WTC11 (cell line): ENCODE measurements at places on chromosomes 4 and X. TPM values are rescaled to one million over a fixed set of nuclear protein-coding genes. Genes with fewer than 3 reads are reported as not detected.

CBLL2 gene
- total RNA-seq: not detected in 3 replicates

GPR82 gene
- not detected in 3 replicates for total RNA-seq

GRCh38 chrX:30900227-30900626 lies 11.2 kb upstream of the TAB3 start:
- no peak overlapping the region for H3K27ac ChIP-seq
- H3K36me3 ChIP-seq: no peaks in the 10 kb centered on the region
- H3K27me3 ChIP-seq: no peaks in the 10 kb centered on the region
- H3K4me1 ChIP-seq: peaks cover 8% of the 10 kb centered on the region

UCP1 gene
- total RNA-seq: 0.15 to 0.73 TPM (median 0.48 TPM) in 3 replicates

DNA sequence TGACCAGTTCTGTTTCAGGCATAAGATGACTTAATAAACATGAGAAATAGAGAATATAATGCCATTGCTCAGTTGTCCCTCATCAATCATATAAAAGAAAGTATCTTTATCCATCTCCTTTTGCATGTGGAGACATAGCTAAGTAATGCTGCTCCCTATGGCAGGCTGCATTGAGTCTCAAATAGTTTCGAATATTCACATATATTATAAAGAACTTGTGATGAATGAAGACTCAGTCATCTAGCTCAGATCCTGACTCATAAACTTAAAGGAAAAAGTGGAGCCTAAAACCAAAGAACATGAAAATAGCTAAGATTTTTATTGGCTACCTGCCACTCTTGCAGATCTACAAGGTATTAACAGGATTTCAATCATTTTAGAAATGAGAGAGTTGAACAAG lies 11.7 kb upstream of the TLL1 start:
- H3K4me3 ChIP-seq: no peak overlapping the region
- no peaks in the 10 kb centered on the region for H3K36me3 ChIP-seq
- H3K4me1 ChIP-seq: peaks cover 1% of the 10 kb centered on the region

DNA sequence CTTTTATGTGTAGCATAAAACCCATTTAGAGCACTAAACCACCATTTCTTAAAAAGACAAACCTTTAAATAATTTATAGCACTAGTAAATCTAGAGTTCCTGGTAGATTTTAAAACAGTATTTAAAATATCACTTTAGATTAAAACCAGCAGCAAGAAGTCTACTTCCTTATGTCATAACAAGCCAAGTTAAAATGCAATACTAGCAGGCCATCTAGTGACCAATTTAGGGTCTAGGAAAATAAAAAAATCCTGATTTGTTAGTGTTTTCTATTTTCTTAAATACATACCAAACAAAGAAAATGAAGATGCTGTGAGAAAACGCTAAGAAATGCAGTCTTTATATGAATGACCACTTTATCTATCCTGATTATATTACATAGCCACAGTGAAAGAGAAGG lies 53.9 kb downstream of the PAPSS1 start:
- DNase-seq: no peak
- no peak overlapping the region for H3K27ac ChIP-seq
- H3K4me3 ChIP-seq: no peak overlapping the region
- H3K27me3 ChIP-seq: no peaks in the 10 kb centered on the region
- peaks cover 11% of the 10 kb centered on the region for H3K36me3 ChIP-seq
- H3K4me1 ChIP-seq: peaks cover 22% of the 10 kb centered on the region

SMAD1 gene
- 14.1 to 15.4 TPM (median 15.1 TPM) in 3 replicates for total RNA-seq

GRCh38 chrX:17603196-17603595 lies 134.1 kb upstream of the SCML1 start:
- H3K27me3 ChIP-seq: peaks cover 45% of the 10 kb centered on the region
- no peak overlapping the region for H3K27ac ChIP-seq
- no peak overlapping the region for H3K4me3 ChIP-seq
- peaks cover 30% of the 10 kb centered on the region for H3K4me1 ChIP-seq

CRMP1 gene
- total RNA-seq: 109 to 134 TPM (median 110 TPM) in 3 replicates

PARM1 gene
- 3.5 to 6.3 TPM (median 4.1 TPM) in 3 replicates for total RNA-seq

DNA sequence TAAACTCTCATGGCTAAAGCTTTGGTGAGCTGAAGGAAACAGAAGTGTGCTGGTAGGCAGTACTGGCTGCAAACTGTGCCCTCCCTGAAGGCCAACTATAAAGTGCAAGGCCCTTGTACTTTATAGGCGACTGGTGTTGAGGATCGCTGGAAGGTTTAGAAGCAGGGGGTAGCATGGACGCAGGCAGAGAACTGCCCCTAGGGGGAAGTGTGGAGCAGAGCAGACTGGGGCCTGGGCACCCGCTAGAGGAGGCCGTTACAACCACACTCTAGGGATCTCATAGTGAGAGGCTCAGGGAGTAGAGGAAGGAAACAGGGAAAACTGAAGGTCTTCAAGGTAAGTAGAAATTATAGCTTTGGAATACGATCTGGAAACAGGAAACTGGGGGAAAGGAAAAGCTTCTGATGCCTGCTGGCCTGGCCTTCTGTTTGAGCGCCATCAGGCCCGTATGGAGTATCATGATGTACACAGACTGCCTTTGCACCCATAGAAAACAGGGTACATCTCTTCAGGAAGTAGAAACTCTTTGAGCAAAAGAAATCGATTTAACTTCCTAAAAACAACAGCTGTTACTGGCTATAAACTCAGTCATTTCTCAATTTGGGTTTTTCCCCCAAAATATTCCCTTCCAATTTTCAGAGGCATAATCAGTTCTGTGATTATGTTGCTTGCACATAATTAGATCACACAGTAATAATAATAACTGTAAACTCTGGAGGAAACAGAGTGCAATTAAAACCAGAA lies 23.9 kb upstream of the TMSB4X start:
- H3K27me3 ChIP-seq: no peaks in the 10 kb centered on the region
- H3K4me3 ChIP-seq: no peak overlapping the region
- DNase-seq: peak; percentile 71
- H3K4me1 ChIP-seq: peaks cover 23% of the 10 kb centered on the region
- no peak overlapping the region for H3K27ac ChIP-seq
- no peaks in the 10 kb centered on the region for H3K36me3 ChIP-seq

DNA sequence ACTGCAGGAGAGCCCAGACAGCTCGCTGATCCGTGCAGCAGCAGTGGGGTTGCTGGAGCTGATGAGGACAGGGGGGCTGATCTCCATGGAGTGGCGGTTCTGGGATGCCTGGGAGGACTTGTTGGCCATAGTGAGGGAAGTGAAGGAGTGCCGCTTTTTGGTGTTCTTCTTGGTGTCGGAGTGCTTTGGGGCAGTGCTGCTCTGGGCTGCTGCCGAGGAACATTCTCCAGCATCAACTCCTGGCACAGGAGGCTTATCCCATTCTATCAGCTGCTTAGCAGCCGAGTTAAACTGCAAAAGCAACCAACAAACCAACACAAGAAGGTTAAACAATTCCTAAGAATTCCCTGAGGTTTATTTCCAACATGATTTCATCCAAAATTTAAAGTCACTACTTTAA lies 126.3 kb upstream of the CBR4 start:
- peaks cover 41% of the 10 kb centered on the region for H3K36me3 ChIP-seq
- no peak overlapping the region for H3K4me3 ChIP-seq
- no peaks in the 10 kb centered on the region for H3K27me3 ChIP-seq
- no peaks in the 10 kb centered on the region; the same call in 1 of the 2 replicates for H3K4me1 ChIP-seq
- DNase-seq: no peak

CT45A1 gene
- not detected in 3 replicates for total RNA-seq

TMEM271 gene
- total RNA-seq: 0.14 to 0.31 TPM (median 0.16 TPM) in 3 replicates

DNA sequence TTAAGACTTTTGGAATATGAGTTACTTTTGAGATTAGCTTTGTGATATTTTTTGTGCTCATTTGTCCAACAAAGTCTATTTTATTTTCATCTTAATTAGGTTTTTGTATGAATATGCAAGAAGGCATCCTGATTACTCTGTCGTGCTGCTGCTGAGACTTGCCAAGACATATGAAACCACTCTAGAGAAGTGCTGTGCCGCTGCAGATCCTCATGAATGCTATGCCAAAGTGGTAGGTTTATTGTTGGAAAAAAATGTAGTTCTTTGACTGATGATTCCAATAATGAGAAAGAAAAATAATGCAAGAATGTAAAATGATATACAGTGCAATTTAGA lies 10.8 kb downstream of the ALB start:
- no peak overlapping the region for H3K27ac ChIP-seq
- no peaks in the 10 kb centered on the region for H3K27me3 ChIP-seq
- H3K4me3 ChIP-seq: no peak overlapping the region
- peaks cover 3% of the 10 kb centered on the region; the same call in 1 of the 2 replicates for H3K4me1 ChIP-seq
- no peak for DNase-seq
- H3K36me3 ChIP-seq: no peaks in the 10 kb centered on the region

GRCh38 chr4:43238585-43238984 lies 346.1 kb downstream of the GRXCR1 start:
- no peaks in the 10 kb centered on the region for H3K27me3 ChIP-seq
- no peak overlapping the region for H3K27ac ChIP-seq
- DNase-seq: no peak
- peaks cover 5% of the 10 kb centered on the region for H3K4me1 ChIP-seq
- no peak overlapping the region for H3K4me3 ChIP-seq

- H3K27me3 ChIP-seq: peaks cover 3% of the 10 kb centered on the region; the same call in 1 of the 2 replicates
- H3K4me1 ChIP-seq: peaks cover 2% of the 10 kb centered on the region; the same call in 1 of the 2 replicates
- H3K4me3 ChIP-seq: no peak overlapping the region
- no peak for DNase-seq
- no peak overlapping the region for H3K27ac ChIP-seq
- peaks cover 7% of the 10 kb centered on the region; the same call in 1 of the 2 replicates for H3K36me3 ChIP-seq
Observed at GRCh38 chr4:129583868-129584267, 487.9 kb downstream of the C4orf33 start.

DNA sequence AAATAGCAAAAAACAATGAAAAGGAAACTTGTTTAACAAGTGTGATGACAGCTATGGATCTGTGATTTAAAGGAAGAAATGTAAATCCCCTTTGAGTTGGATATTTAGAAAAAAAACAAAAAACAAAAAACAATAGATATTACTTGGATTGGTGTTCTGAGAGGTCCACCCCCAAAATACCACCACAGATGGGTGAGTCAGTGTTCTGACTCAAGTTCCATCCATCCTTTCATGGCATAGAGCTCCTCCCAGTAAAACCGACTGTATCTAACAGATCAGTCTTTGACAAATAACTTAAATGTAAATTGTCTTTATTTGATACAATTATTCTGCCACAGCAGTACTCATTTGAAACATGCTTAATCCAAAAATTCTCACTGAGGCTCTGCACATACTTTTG lies 27.4 kb downstream of the TMPRSS11B start:
- H3K4me3 ChIP-seq: no peak overlapping the region
- no peaks in the 10 kb centered on the region for H3K36me3 ChIP-seq
- DNase-seq: no peak

DNA sequence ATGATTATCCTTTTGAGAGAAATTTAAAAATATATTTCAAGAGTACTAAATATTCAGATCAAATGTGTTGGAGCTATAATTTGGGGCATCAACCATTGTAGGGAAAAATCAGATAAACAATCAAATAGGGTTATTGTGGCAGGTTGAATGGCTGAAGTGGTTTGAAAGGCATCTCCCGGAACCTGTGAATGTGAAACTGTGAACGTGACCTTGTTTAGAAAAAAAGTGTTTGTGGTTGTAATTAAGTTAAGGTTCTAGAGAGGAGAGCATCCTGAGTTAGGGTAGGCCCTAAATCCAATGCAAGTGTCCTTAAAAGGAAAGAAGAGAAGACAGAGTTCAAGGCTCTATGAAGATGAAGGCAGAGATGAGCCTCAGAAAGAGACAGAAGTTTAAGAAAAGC lies 37.4 kb downstream of the ADGRA3 start:
- H3K27ac ChIP-seq: peak overlapping the region; percentile 63
- peaks cover 58% of the 10 kb centered on the region for H3K4me1 ChIP-seq
- H3K36me3 ChIP-seq: peaks cover 11% of the 10 kb centered on the region

- peaks cover 3% of the 10 kb centered on the region; the same call in 1 of the 2 replicates for H3K4me1 ChIP-seq
- no peaks in the 10 kb centered on the region for H3K36me3 ChIP-seq
- no peaks in the 10 kb centered on the region for H3K27me3 ChIP-seq
- H3K27ac ChIP-seq: no peak overlapping the region
Observed at GRCh38 chrX:138756234-138756633, 44.7 kb upstream of the FGF13 start.

S100P gene
- total RNA-seq: 0.55 TPM in 1 of 3 replicates, not detected in the others

DNA sequence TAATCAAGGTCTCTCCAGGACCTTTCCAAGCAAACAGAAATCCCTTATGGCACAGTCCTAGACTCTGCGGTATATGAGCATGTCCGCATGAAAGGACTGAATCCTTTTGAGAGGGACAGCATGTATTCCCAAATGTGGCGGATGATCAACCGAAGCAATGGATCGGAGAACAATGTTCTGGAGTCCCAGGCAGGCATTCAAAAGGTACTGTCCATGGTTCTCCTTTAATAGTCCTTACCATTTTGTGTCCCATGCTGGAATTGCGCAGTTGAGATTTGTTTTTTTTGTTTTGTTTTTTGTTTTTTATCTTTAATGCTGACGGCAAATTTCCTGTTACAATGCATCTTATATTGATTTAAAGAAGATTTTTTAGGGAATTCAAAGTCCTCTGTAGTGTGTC lies 313.3 kb upstream of the ATOH1 start:
- no peaks in the 10 kb centered on the region for H3K4me1 ChIP-seq
- H3K27ac ChIP-seq: no peak overlapping the region
- no peak for DNase-seq
- H3K27me3 ChIP-seq: no peaks in the 10 kb centered on the region
- H3K4me3 ChIP-seq: no peak overlapping the region
- H3K36me3 ChIP-seq: no peaks in the 10 kb centered on the region

DNA sequence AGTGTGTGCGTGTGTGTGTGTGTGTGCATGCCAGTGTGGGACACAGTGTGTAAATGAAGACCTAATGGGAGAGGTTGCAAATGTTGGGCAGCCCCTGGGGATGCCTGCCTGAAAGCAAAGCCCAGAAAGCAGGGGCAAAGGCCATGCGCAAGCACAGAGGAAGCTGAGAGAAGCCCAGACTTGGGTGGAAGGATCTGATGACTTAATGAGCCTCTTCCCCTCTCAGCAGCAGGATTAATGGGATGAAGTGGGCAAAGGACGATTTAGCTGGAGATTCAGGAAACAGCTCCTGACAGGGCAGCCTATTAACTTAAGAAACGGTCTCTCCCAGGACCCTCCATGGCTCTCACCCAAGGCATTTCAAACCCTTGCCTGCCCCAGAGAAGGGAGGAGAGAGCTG lies 107.3 kb downstream of the EFNB1 start:
- DNase-seq: no peak
- H3K4me3 ChIP-seq: no peak overlapping the region
- H3K27me3 ChIP-seq: peaks cover 4% of the 10 kb centered on the region; the same call in 1 of the 2 replicates
- H3K4me1 ChIP-seq: peaks cover 8% of the 10 kb centered on the region
- no peaks in the 10 kb centered on the region for H3K36me3 ChIP-seq

- no peak overlapping the region for H3K4me3 ChIP-seq
- peak; percentile 26 for DNase-seq
- peak overlapping the region; percentile 99 for H3K27ac ChIP-seq
- peaks cover 55% of the 10 kb centered on the region for H3K4me1 ChIP-seq
Observed at GRCh38 chrX:46649421-46650260, 76.1 kb downstream of the CHST7 start.

DNA sequence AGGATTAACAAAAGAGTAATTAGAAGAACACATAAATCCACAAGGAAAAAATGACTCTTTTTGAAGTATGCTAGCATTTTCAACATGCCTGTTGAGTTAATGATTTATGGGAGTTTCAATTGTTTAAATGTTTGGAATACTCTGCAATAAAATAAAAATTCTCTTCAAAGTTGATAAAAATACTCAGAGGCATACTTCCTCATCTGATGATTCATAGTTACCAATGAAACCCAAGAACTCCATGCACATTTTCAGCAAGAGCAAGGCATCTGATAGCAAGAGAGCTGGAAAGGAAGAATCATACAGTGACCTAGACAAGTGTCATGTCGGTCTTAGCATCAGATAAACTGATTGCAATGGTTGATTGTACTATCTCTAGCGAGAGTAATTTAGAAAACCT lies 443.7 kb upstream of the ATOH1 start:
- H3K27ac ChIP-seq: no peak overlapping the region
- no peak for DNase-seq
- no peaks in the 10 kb centered on the region for H3K4me1 ChIP-seq
- H3K36me3 ChIP-seq: no peaks in the 10 kb centered on the region
- H3K27me3 ChIP-seq: no peaks in the 10 kb centered on the region
- no peak overlapping the region for H3K4me3 ChIP-seq

ALAS2 gene
- 0.30 to 0.35 TPM in 2 of 3 replicates, not detected in the other for total RNA-seq
